ENCODE measurements at places on chromosomes 5 and 9.
A peak's percentile ranks its signal among the peaks of the same experiment; 100 is the strongest.

GRCh38 chr9:115548609-115549260 lies 430.8 kb upstream of the TNC start:
- no peak for DNase-seq

DNA sequence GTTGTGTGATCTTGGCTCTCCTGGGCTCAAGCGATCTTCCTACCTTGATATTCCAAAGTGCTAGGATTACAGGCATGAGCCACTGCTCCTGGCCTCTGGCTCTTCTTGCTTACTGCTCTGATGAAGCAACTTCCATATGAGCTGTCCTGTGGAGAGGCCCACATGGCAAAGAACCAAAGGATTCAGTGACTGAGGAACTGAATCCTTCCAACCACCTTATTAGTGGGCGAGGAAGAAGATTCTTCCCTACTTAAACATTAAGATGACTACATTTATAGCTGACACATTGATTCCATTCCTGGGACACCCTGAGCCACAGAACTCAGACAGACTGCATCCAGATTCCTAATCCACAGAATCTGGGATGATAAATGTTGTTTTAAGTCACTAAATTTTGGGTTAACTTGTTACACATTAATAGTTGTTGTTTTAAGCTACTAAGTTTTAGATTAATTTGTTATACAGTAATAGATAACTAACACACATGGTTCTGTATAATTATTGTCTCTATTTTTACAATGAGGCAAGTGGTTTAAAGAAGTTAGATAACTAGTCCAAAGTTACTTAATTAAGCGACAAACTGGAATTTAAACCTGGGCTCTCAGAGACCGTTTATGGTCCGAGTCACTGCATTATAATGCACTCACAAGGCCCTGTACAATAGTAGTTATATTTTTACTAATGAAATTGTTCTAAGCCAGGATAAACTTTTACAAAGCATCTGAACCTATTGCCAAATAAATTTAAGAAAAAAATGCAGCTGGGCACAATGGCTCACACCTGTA lies 16.7 kb upstream of the SLCO4C1 start:
- DNase-seq = no peak

DNA sequence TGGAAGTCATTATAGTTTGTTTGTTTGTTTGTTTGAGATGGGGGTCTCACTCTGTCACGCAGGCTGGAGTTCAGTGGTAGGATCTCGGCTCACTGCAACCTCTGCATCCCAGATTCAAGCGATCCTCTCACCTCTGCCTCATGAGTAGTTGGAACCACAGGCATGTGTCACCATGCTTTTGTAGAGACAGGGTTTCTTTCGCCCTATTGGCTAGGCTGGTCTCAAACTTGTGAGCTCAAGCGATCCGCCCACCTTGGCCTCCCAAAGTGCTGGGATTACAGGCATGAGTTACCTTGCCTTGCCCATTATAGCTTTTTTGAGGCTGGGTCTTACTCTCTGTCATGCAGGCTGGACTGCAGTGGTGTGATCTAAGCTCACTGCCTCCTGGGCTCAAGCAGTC lies 28.8 kb downstream of the NSD1 start:
- DNase-seq = no peak

DNA sequence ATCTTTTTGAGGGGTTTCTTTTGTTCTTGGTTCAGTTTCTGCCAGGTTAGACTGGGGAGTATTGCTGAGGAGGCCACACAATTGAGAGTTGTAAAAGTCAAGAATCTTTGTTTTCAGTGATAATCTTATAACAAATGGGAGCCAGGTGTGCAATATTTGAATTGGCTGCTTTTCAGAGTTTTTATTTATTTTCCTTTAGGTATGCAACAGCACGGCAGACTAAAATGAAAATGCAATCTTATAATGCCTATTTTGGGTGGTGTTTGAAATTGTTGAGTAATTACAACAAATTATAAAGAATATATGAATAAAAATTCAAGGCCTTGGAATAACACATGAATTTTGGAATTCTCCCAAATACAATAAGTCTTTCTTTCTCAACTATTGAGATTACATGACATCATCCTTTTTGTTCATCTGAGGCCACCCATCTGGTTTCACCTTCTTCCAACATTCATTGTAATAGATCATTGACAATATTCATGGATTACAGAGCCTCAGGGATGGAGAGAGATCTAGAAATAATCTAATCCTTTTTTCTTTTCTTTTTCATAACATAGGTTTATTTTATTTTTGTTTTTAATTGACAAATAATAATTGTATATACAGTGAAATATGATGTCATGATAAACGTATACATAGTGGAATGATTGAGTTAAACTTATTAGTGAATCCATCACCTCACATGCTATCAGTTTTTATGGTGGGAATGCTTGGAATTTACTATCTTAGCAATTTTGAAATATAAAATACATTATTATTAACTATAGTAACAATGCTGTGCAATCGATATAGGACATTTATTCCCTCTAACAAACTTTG lies 1061.0 kb downstream of the NR2F1-AS1 start:
- no peak for DNase-seq

GRCh38 chr5:6703806-6704205 lies 9.4 kb upstream of the TENT4A start:
- DNase-seq = no peak

DNA sequence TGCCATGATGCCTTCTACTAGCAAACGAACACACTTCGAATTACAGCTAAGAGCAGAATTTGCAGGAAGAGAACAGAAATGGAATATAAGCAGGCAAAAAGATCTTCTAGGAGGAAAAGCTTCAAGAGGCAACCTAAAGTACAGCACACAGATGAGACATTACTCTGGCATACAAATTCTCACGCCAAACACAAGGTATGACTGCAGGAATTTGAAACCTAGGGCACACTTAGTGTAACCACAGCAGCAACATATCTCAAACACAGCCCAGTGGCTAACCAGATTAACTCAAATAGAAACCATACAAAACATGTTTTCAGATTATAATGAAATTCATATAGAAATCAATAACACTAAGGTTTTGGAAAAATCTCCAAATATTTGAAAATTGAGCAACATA lies 481.0 kb upstream of the RGMB start:
- no peak for DNase-seq

- DNase-seq = no peak
Observed at GRCh38 chr9:93096131-93096802, at the start of gene CARD19. CARD19 (plus strand) TSS chr9:93096217; CDS start chr9:93096346, 129 bp downstream.

GRCh38 chr5:135887881-135888614 lies 7.6 kb downstream of the IL9 start:
- no peak for DNase-seq

- no peak for DNase-seq
Observed at GRCh38 chr5:149117970-149118369, 23.3 kb upstream of the ABLIM3 start.

- DNase-seq = no peak
Observed at GRCh38 chr5:102596113-102596512, 97.3 kb upstream of the SLCO6A1 start.

- peak; percentile 45 for DNase-seq
Observed at GRCh38 chr5:33997331-33997983, 10.4 kb downstream of the AMACR start.

- DNase-seq = no peak
Observed at GRCh38 chr5:83029912-83030311, 47.3 kb downstream of the TMEM167A start.

DNA sequence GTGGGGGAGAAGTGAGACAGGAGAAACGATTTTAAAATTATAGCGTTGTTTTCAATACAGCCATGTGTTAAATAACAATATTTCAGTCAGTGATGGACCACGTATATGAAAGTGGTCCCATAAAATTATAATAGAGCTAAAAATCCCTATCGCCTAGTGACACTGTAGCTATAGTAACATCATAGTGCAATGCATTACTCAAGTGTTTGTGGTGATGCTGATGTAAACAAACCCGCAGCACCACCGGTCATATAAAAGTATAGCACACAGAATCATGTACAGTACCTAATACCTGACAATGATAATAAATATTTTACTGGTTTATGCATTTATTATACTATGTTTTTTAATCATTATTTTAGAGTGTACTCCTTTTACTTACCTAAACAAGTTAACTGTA lies 407.4 kb upstream of the SEMA6A start:
- no peak for DNase-seq

DNA sequence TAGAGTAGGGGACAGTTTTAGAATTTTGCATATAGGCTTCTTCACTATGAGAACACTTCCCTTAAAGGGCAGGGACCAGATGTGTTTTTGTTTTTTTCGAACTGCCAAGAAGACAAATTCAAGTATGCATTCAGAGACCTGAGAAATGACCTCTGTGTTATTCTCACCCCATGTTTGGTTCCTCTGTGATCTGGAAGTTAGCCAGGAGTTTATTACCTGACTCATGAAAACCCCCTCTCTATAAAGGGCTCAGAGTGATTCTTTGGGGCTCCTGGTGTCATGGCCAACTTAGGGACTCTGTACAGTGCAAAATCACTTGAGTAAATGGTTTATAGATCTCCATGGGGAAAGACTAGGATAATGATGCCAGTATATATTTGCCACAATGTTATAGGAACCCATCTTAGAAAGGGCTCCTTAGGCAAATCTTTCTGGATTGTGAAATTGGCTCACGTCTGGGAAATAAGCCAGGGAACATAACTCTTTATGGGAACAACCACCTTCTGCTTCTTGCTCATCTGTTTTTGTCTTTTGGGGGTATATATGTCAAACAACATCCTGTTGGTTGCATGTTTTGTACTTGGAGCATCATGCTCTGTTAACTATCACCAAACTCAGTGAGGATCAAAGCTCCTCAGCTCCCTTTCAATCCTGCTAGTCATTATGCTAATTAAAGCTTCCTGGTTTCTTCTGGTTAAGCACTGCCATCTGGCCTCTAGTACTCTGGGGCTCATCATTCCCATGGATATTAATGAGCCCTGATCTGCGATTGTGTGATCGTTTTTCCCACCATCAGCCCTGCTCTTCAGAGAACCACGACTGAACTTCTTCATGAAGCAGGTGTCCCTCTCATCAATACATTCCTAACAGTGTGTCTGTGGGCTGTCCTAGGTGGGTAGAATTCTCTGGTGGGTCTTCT lies 173.4 kb upstream of the CDH12 start:
- DNase-seq = no peak

GRCh38 chr9:100063185-100063584 lies 35.6 kb downstream of the ERP44 start:
- DNase-seq = no peak

DNA sequence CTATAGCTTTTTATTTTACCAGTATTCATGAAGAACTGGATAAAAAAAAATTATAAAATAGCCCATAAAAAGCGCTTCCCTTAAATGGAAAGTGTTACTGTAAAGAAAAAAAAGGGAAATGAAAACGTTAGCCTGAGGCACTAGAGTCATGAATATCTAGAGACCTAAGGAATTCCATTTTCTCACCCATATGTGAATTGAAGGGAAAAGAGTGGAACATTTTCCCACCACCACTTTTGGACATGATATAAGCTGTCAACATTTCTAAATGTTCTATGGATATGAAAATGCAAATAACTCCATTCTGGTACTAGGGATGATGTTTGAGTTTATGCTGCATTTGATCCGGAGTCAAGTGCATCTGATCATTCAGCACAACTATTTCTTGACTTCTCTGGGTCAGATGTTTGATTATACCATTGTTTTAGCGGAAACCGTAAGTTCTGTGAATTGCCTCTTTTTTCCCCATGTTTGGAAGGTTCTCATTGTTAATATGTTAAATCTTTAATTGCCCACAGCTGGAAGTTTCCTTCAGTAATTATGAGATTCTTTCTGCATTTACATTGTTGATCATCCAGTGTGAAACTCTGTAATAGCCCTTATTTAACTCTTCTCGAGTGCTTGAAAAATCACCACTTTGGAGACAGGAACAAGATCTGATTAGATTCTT lies 467.4 kb upstream of the SEMA6A start:
- DNase-seq = no peak

DNA sequence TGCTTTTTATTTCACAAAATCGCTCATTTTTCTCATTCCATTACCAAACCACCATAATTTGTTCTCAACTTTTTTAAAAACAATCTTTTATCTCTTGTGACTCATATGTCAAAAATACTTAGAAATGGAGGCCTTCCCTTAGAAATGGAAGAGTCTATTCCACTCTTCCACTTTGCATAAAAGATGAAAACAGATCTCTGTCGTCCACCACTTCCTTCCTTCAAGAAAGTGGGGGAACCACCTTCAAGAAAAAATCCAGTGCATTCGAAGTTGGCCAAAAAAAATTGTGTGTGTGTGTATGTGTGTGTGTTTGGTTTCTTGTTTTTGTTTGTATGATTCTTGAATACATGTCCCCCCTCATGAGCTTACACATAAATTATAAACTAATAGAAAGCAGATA lies 628.8 kb upstream of the DMAC1 start:
- no peak for DNase-seq

GRCh38 chr9:101307051-101307450 lies 77.8 kb downstream of the BAAT start:
- DNase-seq = no peak

DNA sequence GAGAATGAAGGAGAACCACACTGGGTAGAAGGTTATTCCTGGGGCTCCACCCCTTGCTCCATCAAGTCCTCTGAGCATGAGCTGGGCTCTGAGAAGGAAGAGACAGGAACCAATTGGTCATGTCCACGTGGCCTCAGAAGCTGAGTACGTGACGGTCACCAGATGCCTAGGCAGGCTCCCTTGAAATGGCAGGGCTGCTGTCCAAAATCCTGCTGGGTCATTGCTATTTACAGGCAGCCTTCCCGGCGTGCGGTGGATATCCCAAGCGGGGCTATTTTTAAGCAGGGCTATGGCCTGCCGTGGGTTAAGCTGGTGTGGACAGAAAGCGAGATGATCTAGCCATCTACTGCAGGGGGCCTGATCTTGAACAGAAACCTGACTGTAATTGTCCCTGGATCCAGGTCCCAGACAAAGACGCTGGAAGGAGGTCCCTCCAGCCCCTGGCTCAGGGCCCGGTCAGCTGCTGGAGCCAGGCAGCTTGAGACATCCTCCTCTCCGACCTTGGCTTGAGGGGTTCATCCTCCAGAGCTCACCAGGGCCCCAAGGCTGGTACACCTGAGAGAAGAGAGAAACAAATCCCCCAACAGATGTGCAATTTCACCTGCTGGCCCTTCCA lies 550 bp upstream of the CKMT2 start:
- peak; percentile 82 for DNase-seq

DNA sequence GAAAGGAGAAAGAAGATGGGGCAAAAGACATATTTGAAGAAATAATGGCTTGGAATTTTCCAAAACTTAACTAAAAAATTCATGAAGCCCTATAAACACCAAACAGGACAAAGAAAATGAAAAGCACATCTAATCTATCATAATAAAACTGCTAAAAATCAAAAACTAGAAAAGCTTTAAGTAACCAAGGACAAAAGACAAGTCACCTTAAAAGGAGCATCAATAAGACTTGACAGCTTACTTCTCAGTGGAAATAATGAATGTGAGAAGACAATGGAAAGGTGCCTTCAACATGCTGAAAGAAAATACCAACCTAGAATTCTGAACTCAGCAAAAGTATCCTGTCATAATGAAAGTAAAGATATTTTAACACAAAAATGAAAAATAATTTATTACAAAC lies 27.0 kb downstream of the GTF3C4 start:
- no peak for DNase-seq

DNA sequence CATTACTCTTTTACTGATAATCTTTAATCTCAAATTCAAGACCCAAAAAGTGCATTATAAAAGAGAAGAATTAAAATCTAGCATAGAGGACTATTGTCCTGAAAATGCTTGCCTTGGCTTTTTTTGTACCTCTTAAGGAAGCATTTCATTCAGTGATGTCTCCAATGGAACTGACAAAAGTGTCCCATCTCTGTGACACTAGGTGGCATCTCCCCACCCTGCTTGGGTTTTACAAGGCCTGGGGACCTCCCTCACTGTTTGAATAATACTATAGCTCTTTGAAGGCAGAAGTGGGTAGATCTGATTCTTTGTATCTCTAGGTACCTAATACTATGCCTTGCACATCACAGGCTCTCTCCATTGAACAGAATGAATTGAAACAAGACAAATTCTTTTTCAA lies 180.6 kb downstream of the EPB41L4A start:
- DNase-seq = no peak
